Right ventricle myocardium superior (tissue), 1 donor: ENCODE measurements at places on chromosomes 3 and 15. TPM values are rescaled to one million over a fixed set of nuclear protein-coding genes. Genes with fewer than 3 reads are reported as not detected.

DNA sequence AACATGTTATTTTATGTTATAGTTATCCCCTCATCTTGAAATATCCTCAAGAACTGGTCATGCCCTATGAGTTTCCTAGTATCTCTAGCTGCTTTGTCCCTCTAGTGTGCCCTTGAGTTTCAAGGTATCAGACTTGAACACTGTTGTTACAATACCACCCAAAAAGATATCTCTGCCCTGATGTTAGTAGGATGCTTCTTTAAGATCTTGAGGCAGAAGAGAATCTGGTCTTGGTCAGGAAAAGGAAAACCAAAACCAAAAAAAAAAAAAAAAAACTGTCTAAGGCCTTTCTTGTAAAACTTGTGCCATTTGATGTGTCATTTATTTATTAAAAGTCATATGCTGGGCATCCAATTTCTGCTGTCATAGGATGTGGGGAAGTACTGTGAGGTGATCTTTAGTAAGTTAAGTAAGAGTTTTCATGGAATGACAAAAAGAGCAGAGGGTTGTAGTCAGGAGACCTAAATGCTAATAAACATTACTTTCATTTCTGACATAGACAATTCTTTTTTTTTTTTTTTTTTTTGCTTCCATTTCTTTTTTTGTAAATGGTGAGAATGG, 229.7 kb downstream of the NECTIN3 start:
- DNase-seq = no peak

Gene FOXL2NB
- total RNA-seq = not detected

Gene CD200
- 0.91 TPM for total RNA-seq

DNA sequence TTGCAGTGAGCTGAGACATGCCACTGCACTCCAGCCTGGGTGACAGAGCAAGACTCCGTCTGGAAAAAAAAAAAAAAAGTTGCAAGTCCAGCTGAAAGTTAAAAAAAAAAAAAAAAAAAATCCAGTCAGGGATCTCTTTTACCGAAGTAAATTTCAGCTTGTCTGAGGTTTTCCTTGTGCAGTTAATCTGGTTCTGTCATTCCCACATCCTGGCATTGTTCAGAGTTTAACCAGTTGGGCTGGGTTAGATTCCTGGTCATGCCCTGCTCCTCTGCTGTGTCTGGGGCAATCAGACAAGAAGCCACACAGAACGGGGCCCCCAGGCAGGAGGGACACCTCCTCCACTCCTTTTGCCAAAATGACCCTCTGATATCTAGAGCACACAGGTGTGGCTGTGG, 84.1 kb upstream of the KLHL25 start:
- no peak for DNase-seq

Gene DOCK3
- total RNA-seq = 3.6 TPM

DNA sequence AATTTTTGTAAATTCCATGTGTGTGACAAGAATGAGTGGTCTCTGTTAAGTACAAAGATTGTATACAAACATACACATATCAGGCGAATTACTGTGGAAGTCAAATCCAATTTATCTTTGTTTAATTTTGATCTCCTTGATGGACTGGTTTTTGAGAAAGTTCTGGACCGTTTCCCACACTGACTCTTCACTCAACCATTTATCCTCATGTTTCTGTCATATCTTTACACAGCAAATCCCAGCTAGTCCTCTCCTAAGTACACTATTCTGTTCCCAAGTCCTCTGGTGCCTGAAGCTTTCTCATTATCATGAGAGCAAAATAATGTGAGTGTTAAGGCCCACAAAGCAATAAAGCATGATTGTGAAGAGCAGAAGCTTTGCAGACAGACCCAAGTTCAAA, 189.9 kb downstream of the WNT5A start:
- no peak for DNase-seq

- DNase-seq = no peak
These were observed 253.7 kb upstream of the RASGRP1 start for GRCh38 chr15:38818157-38818790.
